ENCODE measurements at places on chromosomes 5 and 9.

DNA sequence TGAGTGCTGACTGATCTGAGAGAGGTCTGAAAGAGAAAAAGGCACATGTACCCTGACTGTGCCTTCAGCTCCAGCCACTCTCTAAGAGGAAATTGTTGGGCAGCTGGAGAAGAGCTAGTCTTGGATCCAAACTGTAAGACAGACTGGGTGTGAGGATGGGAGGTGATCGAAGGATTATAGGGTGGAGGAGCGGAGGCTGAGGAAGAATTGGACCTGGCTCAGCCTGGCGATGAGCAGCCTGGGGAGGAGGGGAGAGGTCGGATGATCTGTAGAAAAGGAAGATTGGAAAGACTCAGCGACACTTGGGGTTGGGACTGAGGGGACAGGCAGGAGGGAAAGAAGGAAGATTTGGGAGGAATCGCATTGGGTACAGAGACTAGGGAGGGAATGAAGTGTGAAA, 98.6 kb upstream of the SLC25A48 start:
- no peak for DNase-seq

GRCh38 chr5:169721771-169722170, 84.7 kb downstream of the DOCK2 start:
- DNase-seq: no peak

- no peak for DNase-seq
Observed at GRCh38 chr5:159962214-159962613, 45.9 kb downstream of the ADRA1B start.

- DNase-seq: no peak
Observed at GRCh38 chr5:14036947-14037346, 92.5 kb upstream of the DNAH5 start.

DNA sequence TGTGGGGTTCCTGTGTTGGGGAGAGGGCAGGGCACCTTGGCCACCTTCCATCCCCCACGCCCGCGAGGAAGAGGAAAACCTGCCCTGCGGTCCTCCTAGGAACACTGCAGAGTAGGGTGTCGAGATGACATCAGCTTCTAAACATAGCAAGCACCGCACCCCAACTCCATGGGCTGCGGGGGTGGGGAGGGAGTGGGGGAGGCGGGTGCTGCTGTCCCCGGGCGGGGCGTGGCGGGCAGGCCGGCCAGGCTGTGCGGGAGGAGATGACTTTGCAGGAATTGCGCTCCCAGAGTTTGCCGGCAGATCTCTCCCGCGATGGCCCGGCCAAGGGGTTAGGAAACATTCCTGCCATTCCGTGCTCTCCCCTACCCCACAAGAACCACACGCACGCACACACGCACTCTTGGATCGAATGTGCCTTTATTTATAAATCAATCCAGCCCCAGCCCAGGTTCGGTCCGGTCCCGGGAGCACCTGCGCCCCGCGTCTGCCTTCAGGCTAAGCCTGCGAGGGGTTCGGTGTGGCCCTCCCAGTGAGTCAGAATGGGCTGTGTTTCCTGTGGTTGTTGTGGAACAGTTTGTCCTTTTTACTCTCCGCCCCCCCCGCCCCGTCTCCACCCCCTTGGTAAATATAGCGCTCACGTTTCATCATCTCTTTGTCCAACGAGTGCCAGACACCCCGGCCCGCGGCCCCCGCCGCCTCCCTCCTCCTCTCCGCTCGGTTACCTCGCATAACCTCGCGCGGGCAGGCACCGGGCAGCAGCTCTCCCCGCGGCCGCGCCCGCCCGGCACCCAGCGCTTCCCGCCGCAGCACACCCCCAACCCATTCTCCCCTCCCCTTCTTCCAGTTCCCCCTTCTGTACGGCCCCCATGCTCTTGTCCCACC, 5.3 kb upstream of the KLF9 start:
- peak; percentile 99 for DNase-seq

DNA sequence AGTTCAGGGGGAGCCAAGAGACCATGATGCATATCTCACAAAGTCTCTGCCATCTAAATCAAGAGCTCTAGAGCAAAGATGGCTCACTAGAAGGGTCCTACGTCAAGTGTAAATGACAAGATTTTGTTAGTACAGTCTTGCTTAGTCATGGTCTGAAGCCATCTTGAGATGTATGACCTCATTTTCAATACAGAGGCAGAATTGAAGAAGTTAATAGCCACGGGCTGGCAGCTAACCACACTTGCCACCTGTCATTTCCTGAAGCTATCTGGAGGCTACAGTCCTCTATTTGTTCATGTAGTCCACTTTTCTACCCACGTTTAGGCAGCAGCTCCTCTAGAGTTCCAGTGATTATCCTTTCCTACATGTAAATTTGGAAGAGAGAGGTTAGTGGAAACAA, 231.7 kb upstream of the CDH12 start:
- no peak for DNase-seq

DNA sequence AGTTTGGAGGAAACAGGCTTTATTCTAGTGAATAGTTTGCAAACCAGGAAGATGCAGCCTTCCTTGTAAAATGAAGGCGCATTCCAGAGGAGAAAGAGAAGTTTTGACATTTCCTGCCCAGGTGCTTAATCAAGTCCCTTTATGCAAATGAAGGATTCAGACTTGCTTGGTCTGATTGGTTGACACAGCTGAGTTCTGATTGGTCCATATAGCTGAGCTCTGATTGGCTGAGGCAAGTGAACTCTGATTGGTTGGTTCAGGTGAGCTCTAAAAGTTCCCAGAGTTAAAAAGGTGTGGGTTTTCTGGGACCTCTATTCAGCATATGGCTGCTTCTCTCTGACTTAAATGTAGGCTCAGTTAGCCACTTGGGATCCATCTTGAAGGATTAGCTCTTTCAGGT, 151.0 kb downstream of the CACNA1B start:
- no peak for DNase-seq

- DNase-seq: peak; percentile 99
Observed at GRCh38 chr5:150497274-150497988, 10.5 kb upstream of the NDST1 start.

DNA sequence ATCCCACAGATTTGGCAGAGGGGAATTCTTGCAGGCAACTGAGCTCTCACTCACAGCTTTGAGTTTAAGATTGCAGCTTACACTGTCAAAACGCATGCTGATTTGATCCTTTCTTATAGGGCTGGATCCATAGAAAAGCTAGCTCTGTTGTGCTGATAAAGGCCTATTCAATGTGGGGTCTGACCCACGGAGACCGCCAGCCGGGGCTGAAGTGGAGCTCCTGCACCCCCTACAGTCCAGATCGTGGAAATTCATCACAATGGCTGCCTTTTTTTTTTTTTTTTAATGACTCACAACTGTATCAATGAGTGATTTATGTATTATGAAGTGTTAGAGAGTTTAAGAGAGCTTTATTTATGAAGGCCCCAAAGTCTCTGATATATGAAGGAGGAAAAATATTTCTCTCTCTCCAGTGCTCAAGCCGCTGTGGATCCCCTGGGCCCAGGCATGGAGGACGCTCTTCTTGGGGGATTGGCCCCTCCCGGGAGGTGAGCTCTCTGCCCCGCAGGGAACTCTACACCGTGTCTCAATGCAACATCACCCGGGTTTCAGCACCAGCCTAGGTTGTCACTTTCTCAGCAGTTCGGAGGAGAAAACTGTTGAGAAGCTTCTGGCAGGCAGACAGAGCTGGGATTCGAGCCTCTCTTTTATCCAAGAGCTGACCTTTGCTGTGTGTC, 700.2 kb downstream of the IRX1 start:
- DNase-seq: no peak

GRCh38 chr5:131366428-131366827, 102.6 kb downstream of the CDC42SE2 start:
- DNase-seq: no peak

GRCh38 chr5:152532714-152533113, 127.6 kb upstream of the NMUR2 start:
- DNase-seq: peak; percentile 67

- no peak for DNase-seq
Observed at GRCh38 chr9:130833031-130833990, 1.7 kb upstream of the ABL1 start.

GRCh38 chr9:97179616-97180015, 127.8 kb upstream of the CCDC180 start:
- DNase-seq: peak; percentile 72

GRCh38 chr5:171578829-171579491, 159.5 kb downstream of the FGF18 start:
- DNase-seq: no peak

GRCh38 chr9:122806661-122807060, 6.7 kb downstream of the OR1K1 start:
- no peak for DNase-seq

- DNase-seq: no peak
Observed at GRCh38 chr9:127549218-127549617, 62.9 kb upstream of the STXBP1 start.

GRCh38 chr5:168865968-168866367, 286.8 kb upstream of the PANK3 start:
- DNase-seq: no peak

DNA sequence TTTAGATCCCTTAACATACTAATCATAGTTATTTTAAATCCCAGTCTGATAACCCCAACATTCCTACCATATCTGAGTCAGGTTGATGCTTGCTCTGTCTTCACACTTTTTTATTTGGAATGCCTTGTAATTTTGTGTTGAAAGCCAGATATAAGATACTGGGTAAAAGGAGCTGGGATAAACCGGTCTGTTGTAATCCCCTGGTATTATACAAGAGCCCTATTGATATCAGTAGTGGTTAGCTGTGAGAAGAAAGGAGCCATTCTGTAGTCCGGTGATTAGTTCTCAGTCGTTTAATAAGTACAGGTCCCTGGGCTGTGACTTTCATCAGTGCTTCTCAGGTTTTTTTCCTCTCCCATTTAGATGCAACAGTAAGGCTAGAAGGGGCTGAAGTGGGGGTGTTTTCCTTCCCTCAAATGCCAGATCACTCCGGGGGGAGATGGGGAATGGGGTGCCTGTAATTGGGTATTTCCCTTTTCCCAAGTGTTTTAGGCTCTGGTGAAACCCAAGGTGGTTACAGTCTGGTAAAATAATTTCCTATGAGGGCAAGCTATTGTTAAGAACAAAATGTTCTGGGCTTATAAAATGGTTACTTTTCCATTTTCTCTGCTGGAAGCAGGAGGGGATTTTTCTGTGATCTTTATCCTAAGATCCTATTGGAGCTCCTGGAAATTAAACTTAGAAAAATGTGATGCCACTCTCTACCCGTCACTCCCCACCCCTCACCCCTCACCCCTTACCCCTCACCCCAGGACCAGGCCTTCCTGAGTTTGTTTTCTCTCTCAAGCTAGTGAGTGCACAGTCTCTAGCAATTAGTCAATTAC, 72.7 kb downstream of the KCNN2 start:
- no peak for DNase-seq

DNA sequence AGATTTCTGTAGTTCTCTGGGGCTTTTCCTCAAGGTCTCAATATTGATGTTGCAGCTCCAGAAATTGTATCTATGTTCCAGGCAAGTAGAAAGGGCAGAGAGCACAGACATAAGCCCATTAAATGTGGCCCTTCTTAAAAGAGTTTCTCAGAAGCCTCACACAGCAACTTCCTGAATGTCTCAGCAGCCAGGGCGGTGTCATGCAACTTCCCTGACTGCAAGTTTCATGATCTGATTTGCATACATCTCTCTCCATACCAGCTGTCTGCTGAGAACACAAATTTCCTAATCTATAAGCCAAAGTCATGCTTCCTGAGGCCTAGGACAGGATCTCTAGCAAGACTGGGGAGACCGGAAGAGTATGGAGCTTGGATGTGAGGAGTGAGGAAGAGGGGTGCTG, 13.0 kb downstream of the RGS7BP start:
- DNase-seq: no peak

GRCh38 chr9:3478549-3478953, 47.2 kb downstream of the RFX3 start:
- peak; percentile 13 for DNase-seq

- no peak for DNase-seq
Observed at GRCh38 chr9:12954441-12954840, 179.6 kb downstream of the LURAP1L start.

DNA sequence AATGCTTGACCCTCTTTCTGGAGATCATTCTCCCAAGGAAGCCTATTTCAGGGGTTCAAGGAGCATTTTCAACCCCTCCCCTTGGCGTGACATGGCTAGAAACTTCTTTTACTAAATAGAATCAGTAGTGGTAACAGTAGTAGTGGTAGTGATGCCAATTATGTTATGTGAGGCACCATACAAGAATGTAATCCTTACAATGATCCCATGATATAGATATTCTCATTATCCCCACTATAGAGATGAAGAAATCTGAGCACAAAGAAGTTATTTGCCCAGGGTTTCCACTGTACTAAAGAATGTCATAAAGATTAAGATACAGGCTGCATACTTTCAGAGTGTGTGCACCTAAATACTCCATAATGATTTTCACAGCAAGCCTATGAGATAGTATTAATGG, 155.4 kb upstream of the CLINT1 start:
- no peak for DNase-seq

DNA sequence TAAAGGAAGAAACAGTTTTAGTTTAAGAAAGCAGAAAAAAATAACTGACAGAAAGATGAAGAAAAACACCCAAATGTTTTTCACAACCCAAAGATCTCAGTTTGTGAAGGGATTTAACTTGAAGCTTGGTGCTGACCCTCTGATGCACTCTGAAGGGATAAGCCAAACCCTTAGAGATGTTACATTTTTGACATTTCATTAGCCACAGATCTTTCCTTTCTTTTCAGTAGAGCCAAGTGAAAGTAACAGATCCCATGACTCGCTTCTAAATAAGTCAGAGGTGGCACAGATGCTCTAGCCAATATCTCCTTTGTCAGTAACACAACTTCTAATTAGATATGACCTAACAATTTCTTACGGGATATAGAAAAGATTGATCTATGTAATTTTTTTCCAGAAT, 394.5 kb upstream of the EDIL3 start:
- no peak for DNase-seq

DNA sequence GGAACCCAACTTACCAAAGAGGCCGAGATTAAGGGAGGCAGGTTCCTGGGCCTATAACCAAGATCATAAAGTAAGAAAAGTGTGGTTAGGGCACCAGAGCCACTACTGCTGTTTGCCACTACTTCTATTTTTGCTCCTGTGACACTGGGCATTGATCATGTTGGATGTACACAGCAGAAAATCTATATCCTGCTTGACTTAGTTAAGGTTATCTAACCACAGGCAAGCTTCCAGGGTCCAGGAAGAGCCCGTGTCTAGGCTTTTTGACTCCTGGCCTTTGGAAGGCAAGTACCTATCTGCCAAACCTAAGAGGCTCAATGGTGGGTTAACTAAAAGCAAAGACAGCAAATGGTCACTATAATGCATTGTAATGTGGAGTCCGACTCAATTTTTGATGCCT, 497.5 kb upstream of the DMAC1 start:
- DNase-seq: no peak

- DNase-seq: no peak
Observed at GRCh38 chr9:93574900-93575795, 1.2 kb upstream of the PHF2 start.

- peak; percentile 33 for DNase-seq
Observed at GRCh38 chr5:9498541-9499497, 47.1 kb downstream of the SEMA5A start.

- no peak for DNase-seq
Observed at GRCh38 chr5:138360941-138361452, 8.5 kb downstream of the KDM3B start.

All from RWPE1 (cell line).